ENCODE measurements at places on chromosomes 2 and 18. TPM values are rescaled to one million over a fixed set of nuclear protein-coding genes. Genes with fewer than 3 reads are reported as not detected.

RNF144A gene
- total RNA-seq, result 23.2 TPM

REG1A gene
- total RNA-seq, result not detected

LRRC30 gene
- total RNA-seq, result not detected

MC2R gene
- total RNA-seq, result not detected

METAP1D gene
- 4.0 TPM for total RNA-seq

CDH19 gene
- not detected for total RNA-seq

DNAH7 gene
- total RNA-seq, result 0.42 TPM

DUSP19 gene
- 2.0 TPM for total RNA-seq

NAT8 gene
- total RNA-seq, result not detected

ACTR3 gene
- 69.7 TPM for total RNA-seq

SP5 gene
- total RNA-seq, result 0.69 TPM

ABCB6 gene
- 24.2 TPM for total RNA-seq

NHEJ1 gene
- 8.4 TPM for total RNA-seq

MOB1A gene
- 43.3 TPM for total RNA-seq

RAB6D gene
- not detected for total RNA-seq

SERPINB3 gene
- total RNA-seq, result not detected

PROKR1 gene
- 0.04 TPM for total RNA-seq

SCG2 gene
- 0.07 TPM for total RNA-seq

FIGN gene
- 23.1 TPM for total RNA-seq

CTAGE1 gene
- not detected for total RNA-seq

Data from cardiac muscle cell (in vitro differentiated cells and primary cell).